ENCODE measurements at places on chromosomes 6 and 20. TPM values are rescaled to one million over a fixed set of nuclear protein-coding genes. Genes with fewer than 3 reads are reported as not detected.
A peak's percentile ranks its signal among the peaks of the same experiment; 100 is the strongest.

- H3K4me3 ChIP-seq: no peak overlapping the region
- no peak for DNase-seq
- H3K27ac ChIP-seq: no peak overlapping the region
- no peaks in the 10 kb centered on the region for H3K27me3 ChIP-seq
Observed at GRCh38 chr6:108285381-108285780, 9.5 kb upstream of the AFG1L start.

GRCh38 chr6:122399055-122399347 is 451 bp upstream of the HSF2 start:
- no peak for DNase-seq
- peak overlapping the region; percentile 87 for H3K27ac ChIP-seq
- peaks cover 3% of the 10 kb centered on the region for H3K36me3 ChIP-seq
- no peaks in the 10 kb centered on the region for H3K27me3 ChIP-seq
- H3K4me3 ChIP-seq: peak overlapping the region; percentile 48

DNA sequence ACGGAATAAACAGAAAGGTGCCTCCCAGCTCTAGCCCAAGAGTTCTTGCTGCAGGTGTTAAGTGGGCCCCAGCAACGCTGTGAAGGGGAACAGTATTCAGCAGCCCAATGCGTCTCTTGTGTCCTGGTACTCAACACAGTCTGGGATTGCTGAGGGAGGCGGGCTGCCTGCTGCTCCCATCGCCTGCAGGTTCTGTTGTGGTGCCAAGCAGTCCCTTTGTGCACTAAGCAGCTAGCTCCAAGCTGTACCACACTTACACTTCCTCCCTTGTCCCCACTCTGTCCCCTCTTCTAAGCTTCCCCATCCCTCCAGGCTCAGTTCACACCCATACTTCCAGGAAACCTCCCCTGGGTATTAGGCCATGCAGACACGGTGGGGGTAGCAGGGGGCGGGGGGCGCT is 92.7 kb downstream of the AGPAT4 start:
- no peak overlapping the region for H3K27ac ChIP-seq
- H3K4me3 ChIP-seq: no peak overlapping the region
- H3K27me3 ChIP-seq: no peaks in the 10 kb centered on the region
- no peaks in the 10 kb centered on the region for H3K36me3 ChIP-seq
- DNase-seq: no peak
- no peaks in the 10 kb centered on the region for H3K4me1 ChIP-seq

DNA sequence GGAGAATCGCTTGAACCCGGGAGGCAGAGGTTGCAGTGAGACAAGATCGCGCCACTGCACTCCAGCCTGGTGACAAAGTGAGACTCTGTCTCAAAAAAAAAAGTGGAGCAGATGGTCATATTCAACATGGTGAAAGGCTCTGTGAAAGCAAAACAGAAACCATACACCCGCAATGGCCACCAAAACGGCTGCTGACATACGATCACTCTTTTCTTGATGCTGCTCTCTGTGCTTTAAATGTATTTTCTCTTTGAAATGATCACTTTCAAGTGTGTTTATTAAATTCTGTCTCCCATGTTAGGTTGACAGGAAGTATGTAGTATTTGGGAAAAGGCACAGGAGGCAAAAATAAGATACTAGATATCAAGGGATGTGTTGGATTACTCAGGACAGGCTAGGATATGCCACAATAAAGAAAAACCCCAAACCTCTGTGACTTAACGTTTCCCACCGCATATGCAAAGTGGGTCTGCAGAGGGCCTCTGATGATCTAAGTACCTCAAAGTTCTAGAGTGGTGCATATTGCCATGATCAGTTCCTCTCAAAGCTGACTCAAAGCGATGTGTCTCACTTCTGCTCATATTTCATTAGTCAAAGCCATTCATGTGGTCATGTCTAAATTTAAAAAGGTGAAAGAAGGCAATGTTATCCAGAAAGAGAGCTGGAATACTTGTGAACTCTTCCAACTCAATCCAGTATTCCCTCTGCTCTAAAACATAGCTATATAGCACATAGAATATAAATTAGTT is 155.1 kb upstream of the SOX4 start:
- H3K36me3 ChIP-seq: no peaks in the 10 kb centered on the region
- no peak overlapping the region for H3K4me3 ChIP-seq
- H3K27ac ChIP-seq: no peak overlapping the region
- no peaks in the 10 kb centered on the region for H3K4me1 ChIP-seq

DNA sequence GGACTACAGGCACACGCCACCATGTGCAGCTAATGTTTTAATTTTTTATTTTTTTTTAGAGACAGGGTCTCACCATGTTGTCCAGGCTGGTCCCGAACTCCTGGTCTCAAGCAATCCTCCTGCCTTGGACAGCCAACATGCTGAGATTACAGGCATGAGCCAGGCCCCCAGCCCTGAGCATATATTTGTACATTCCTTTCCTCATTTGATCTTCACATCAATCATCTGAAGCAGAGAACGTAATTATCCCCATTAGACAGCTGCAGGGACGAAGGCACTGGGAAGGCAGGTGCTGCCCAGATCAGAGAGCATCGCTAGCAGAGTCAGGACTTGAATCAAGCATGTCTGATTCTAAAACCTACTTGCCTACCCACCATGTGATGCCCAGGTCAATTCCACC is 41.0 kb upstream of the SIRPA start:
- H3K4me1 ChIP-seq: peaks cover 5% of the 10 kb centered on the region
- H3K27me3 ChIP-seq: no peaks in the 10 kb centered on the region
- no peaks in the 10 kb centered on the region for H3K36me3 ChIP-seq
- H3K27ac ChIP-seq: no peak overlapping the region
- no peak overlapping the region for H3K4me3 ChIP-seq

Gene TSBP1
- not detected for polyA plus RNA-seq

Gene ROS1
- polyA plus RNA-seq: not detected

Measured in naive thymus-derived CD4-positive, alpha-beta T cell (primary cell).